Activated CD4-positive, alpha-beta T cell treated with anti-CD3 and anti-CD28 coated beads for 4 hours (primary cell): ENCODE measurements at places on chromosomes 2 and 18.

- no peak for DNase-seq
Measured at GRCh38 chr2:65159906-65160305, 30.0 kb upstream of the RAB1A start.

DNA sequence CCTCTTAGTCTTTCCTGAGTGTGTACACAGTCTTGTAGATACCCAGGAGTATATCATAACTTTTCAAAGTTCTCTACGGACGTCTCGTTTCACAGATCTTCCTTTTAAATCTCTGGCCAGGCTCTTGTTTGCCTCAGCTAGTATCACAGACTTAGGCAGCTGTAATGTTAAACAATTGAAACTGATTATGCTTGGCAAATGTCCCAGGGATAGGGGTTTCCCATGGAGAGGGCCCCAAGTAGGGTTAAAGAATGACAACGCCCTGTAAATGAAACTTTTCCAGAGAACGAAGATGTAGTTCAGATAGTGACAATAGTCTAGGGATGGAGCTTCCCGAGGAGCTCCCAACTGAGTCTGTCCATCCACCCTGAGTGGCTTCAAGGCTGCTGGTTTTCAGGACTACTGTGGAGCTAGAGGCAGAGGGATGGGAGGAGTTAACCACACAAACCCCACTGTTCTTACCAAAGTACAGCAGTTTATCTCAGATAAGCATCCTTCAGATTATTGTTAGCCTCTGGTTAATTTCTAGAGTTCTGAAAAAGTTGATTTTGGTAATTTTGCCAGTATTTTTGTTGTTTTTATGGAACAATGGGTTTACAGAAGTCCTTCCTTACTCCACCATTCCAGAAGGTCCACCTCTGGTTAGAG, 9.1 kb downstream of the NEURL3 start:
- DNase-seq = no peak

GRCh38 chr2:55223958-55224760, 7.9 kb downstream of the CLHC1 start:
- DNase-seq = no peak

DNA sequence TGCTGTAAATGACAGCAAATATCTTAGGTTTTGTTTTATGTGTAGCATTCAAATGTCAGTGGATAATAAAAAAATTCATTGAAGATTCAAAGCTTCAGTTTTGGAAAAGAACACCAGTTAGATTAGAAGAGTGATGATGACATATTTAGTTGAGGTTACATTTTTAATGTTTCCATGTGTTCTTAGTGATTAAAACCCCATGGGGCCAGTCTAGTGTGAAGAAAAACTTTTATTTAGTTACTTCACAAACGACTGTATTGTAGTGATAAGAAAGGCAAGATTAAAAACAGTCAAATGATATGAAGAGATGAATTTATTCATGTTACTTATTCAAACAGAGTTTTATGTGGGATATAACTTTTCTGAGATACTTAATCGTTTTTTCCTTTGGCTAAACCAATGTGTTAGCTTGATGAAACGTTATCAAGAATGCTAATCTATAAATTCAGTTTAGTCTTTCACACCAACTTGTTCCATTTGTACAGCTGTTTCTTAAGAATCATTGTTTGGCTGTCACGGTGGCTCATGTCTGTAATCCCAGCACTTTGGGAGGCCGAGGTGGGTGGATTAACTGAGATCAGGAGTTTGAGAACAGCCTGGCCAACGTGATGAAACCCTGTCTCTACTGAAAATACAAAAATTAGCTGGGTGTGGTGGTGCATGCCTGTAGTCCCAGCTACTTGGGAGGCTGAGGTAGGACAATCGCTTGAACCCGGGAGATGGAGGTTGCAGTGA, 11.6 kb downstream of the BMPR2 start:
- no peak for DNase-seq

DNA sequence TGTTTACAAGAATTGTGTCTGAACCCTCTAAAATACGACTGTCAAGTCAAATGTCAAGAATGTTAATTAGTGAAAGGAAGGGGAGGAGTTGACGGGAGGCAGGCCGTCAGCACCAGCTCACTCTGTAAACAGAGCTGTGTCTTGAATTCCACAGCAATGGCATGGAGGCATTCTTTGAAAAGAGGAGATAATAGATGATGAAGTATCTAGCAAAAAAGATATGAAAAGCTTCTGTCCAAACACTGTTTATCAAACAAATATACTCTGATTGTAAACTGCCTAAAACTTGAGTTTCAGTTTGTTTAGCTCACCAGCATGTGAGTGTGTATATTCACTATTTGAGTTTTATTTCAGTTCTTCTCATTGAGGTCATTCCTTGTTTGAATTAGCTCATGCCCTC, 94.7 kb upstream of the CDC42EP3 start:
- DNase-seq = no peak
